ENCODE measurements at places on chromosomes 1 and 21. TPM values are rescaled to one million over a fixed set of nuclear protein-coding genes. Genes with fewer than 3 reads are reported as not detected.

Gene SAMD11
- 28.8 TPM for total RNA-seq

Gene ATP5PB
- 177 TPM for total RNA-seq

Gene FCRL5
- total RNA-seq = not detected

Gene NUP210L
- not detected for total RNA-seq

Gene MPL
- total RNA-seq = 0.13 TPM

Gene ANKRD34A
- 1.3 TPM for total RNA-seq

Gene WNT3A
- not detected for total RNA-seq

Gene C8B
- not detected for total RNA-seq

Gene OR2T33
- not detected for total RNA-seq

- no peaks in the 10 kb centered on the region for H3K36me3 ChIP-seq
- no peak overlapping the region for H3K27ac ChIP-seq
- no peak for DNase-seq
- H3K27me3 ChIP-seq = no peaks in the 10 kb centered on the region
- no peak overlapping the region for H3K4me3 ChIP-seq
Observed at GRCh38 chr1:163227126-163227525, 24.4 kb upstream of the RGS5 start.

GRCh38 chr21:24456358-24456757, 1150.9 kb downstream of the MRPL39 start:
- H3K4me1 ChIP-seq = no peaks in the 10 kb centered on the region
- no peaks in the 10 kb centered on the region for H3K27me3 ChIP-seq
- H3K4me3 ChIP-seq = no peak overlapping the region
- no peak overlapping the region for H3K27ac ChIP-seq
- H3K36me3 ChIP-seq = no peaks in the 10 kb centered on the region

DNA sequence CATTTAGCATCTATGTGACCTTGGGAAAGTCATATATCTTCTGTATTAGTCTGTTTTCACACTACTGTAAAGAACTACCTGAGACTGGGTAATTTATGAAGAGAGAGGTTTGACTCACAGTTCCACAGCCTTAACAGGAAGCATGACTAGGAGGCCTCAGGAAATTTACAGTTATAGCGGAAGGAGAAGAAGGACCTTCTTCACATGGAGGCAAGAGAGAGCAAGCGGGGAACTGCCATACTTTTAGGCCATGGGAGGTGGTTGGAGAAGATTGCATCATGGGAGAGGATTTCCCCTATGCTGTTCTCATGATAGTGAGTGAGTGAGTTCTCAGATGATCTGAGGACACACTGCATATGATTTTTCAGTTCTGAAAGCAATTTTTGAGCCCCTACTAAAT, 87.9 kb downstream of the CLEC20A start:
- no peak overlapping the region for H3K27ac ChIP-seq
- H3K36me3 ChIP-seq = no peaks in the 10 kb centered on the region
- peaks cover 9% of the 10 kb centered on the region for H3K4me1 ChIP-seq
- no peak for DNase-seq
- H3K27me3 ChIP-seq = no peaks in the 10 kb centered on the region
- no peak overlapping the region for H3K4me3 ChIP-seq

GRCh38 chr1:18384059-18384458, 96.7 kb upstream of the KLHDC7A start:
- H3K27me3 ChIP-seq = no peaks in the 10 kb centered on the region
- H3K36me3 ChIP-seq = no peaks in the 10 kb centered on the region
- H3K27ac ChIP-seq = no peak overlapping the region
- H3K4me3 ChIP-seq = no peak overlapping the region

GRCh38 chr1:105632342-105633196, 1423.9 kb upstream of the PRMT6 start:
- no peaks in the 10 kb centered on the region for H3K4me1 ChIP-seq
- no peaks in the 10 kb centered on the region for H3K27me3 ChIP-seq
- no peaks in the 10 kb centered on the region for H3K36me3 ChIP-seq

GRCh38 chr21:25572861-25573310, 34.4 kb downstream of the MRPL39 start:
- no peak overlapping the region for H3K4me3 ChIP-seq
- peaks cover 21% of the 10 kb centered on the region for H3K36me3 ChIP-seq
- H3K4me1 ChIP-seq = peaks cover 10% of the 10 kb centered on the region
- no peak for DNase-seq
- H3K27me3 ChIP-seq = no peaks in the 10 kb centered on the region

GRCh38 chr1:9331558-9332346, 39.1 kb downstream of the SPSB1 start:
- H3K36me3 ChIP-seq = no peaks in the 10 kb centered on the region
- peak overlapping the region; percentile 47 for H3K27ac ChIP-seq
- no peaks in the 10 kb centered on the region for H3K27me3 ChIP-seq
- H3K4me3 ChIP-seq = no peak overlapping the region
- peaks cover 69% of the 10 kb centered on the region for H3K4me1 ChIP-seq
- DNase-seq = no peak

GRCh38 chr21:14557413-14557812, 11.3 kb upstream of the SAMSN1 start:
- H3K27ac ChIP-seq = no peak overlapping the region
- H3K27me3 ChIP-seq = no peaks in the 10 kb centered on the region
- no peaks in the 10 kb centered on the region for H3K36me3 ChIP-seq

- H3K27ac ChIP-seq = no peak within 1 kb of the TSS
- peaks cover 21% of the 10 kb centered on the region for H3K27me3 ChIP-seq
- no peaks in the 10 kb centered on the region for H3K4me1 ChIP-seq
- no peak within 1 kb of the TSS for H3K4me3 ChIP-seq
- H3K36me3 ChIP-seq = no peaks in the 10 kb centered on the region
Observed at GRCh38 chr1:34176830-34177603, at the start of gene C1orf94. Gene C1orf94 (plus strand): TSS chr1:34176907. CDS start chr1:34177790, 883 bp downstream.

DNA sequence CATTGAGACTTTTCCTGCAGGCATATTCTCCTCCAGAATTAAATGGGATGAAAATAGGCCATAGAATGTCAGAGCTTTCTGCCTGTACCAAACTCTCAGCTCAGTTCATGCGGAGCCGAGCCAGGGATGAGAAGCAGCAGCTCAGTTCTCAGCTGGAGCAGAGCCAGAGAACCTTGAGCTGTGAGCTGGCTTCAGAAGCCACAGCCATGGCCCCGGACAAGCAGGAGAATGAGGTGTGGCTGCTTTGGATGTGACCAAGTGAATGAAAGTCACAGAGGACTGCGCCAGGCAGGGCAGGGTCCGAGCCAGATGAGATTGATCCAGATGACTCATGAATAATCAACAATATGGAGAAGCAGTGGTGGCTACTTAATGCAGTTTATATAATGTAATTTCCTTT, 633.8 kb downstream of the NCAM2 start:
- H3K4me3 ChIP-seq = no peak overlapping the region
- no peaks in the 10 kb centered on the region for H3K36me3 ChIP-seq
- no peaks in the 10 kb centered on the region for H3K4me1 ChIP-seq
- H3K27ac ChIP-seq = no peak overlapping the region
- H3K27me3 ChIP-seq = no peaks in the 10 kb centered on the region

DNA sequence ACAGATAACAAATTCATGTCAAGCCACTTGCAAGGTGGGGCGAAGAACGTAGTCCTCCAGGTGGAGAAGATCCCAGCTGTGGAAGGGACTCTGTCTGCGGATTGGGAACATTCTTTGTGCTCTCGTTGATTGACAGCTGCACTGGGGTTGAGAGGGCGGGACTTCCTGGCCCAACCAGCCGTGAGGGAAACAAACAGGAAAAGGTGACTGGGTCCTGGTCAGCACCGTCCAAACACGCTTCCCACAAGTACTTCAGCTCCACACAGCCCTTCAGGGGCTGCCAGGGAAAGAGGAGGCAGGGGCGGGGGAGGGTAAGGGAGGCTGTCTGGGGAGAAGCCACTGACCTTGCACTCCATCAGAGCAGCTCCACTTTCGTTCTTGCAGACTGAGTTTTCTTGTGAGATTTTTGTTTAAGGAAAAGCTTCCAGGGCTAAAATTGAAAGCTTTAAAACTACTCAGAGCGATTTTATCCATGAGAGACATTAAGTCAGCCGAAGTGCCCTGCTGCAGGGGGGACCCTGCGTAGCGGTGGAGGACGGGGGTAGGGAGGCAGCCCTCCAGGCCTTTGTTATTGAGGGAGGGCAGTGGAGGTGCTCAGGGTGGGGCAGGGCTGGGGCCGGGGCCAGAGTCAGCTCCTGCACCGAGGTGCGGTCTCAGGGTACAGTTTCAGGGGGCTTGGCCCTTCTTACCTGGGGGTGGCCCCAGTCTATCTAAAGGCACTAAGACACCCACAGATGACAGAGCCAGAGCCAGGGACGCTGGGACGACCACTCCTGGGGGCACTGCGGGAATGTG, 21.6 kb upstream of the STUM start:
- H3K27me3 ChIP-seq = no peaks in the 10 kb centered on the region
- no peaks in the 10 kb centered on the region for H3K36me3 ChIP-seq
- H3K4me1 ChIP-seq = peaks cover 12% of the 10 kb centered on the region
- H3K27ac ChIP-seq = peak overlapping the region; percentile 35
- peak overlapping the region; percentile 35 for H3K4me3 ChIP-seq

DNA sequence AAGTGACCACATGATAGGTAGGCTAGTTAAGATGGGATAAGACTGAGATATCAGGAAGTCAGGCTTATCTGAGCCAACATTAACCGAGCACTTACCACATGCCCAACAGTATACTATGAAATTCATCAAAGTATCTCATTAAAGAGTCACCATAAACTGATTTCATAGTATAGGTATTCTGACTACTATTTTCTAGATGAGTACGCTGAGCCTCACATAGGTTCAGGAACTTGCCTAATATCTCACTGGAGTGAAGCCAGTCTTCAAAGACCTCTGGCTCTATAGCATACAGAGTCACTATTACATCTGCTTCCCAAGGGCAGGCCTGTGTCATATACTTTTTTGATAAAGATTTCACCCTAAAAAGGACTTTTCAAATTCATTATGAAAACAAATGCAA, 115.6 kb upstream of the NGF start:
- no peak overlapping the region for H3K27ac ChIP-seq
- H3K4me1 ChIP-seq = peaks cover 31% of the 10 kb centered on the region
- H3K36me3 ChIP-seq = no peaks in the 10 kb centered on the region
- no peak for DNase-seq

DNA sequence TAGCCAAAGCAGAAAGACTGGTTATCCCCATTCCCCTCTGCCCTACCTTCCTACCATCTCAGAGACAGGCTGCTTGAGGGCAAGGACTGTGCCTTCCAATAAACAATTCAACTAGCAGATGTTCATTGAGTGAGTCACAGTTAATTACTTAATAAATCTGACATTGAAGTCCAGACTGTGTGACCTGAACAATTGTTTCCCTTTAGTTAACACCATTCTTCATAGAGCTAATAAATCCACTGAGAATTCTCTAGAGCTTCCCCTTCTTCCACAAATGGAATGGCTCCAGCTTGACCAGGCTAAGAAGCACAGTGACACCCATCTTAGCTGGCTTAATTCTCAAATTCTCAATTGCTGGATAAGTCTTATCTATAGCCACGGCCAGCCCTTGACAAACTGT, 61.9 kb upstream of the GJA5 start:
- peaks cover 18% of the 10 kb centered on the region for H3K4me1 ChIP-seq
- H3K27ac ChIP-seq = peak overlapping the region; percentile 68
- no peak overlapping the region for H3K4me3 ChIP-seq

GRCh38 chr1:234838182-234838581, 228.2 kb upstream of the IRF2BP2 start:
- H3K27ac ChIP-seq = no peak overlapping the region
- H3K27me3 ChIP-seq = no peaks in the 10 kb centered on the region
- H3K4me1 ChIP-seq = peaks cover 3% of the 10 kb centered on the region
- H3K36me3 ChIP-seq = no peaks in the 10 kb centered on the region
- no peak for DNase-seq
- H3K4me3 ChIP-seq = no peak overlapping the region

DNA sequence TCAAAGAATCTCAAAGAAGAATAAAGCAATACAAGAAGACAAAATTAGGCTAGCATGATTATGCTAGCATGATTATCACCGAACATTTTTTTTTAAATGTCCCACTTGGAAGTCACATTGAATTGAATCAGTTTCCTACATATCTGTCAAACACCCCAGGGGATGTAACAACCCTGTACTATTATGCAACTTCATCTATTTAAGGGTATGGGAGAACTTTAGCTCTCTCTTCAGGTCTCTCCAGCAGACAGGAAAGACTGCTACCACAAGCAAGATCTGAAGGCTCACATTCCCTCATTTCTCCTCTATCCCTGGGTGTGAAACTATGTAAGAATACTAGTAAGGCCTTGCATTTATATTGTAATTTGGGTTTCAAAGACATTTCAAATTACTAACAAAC, 52.8 kb downstream of the EDEM3 start:
- no peak overlapping the region for H3K4me3 ChIP-seq
- H3K4me1 ChIP-seq = no peaks in the 10 kb centered on the region
- H3K27ac ChIP-seq = no peak overlapping the region
- no peaks in the 10 kb centered on the region for H3K27me3 ChIP-seq
- no peak for DNase-seq

- H3K4me3 ChIP-seq = no peak overlapping the region
- no peaks in the 10 kb centered on the region for H3K27me3 ChIP-seq
- no peaks in the 10 kb centered on the region for H3K4me1 ChIP-seq
Observed at GRCh38 chr1:55877437-55878232, 662.5 kb upstream of the USP24 start.

DNA sequence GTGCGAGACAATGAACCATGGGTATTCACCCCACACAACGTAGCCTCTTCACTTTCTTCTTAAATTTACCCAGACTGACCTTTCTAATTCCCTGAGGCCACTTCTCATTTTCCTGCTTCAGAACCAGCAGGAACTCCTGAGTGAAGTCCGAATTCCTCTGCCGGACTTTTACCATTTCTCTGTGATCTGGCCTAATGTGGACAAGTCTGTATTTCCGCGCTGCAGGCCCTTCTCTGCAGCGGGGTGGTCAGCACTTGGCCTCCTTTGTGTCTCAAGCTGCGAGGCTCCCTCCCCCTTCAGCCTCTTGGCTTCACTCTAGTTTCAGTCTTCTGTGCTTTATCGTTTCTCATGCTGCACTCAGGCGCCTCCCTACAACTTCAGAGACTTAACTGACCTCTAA, 9.4 kb upstream of the CTBS start:
- H3K36me3 ChIP-seq = no peaks in the 10 kb centered on the region
- H3K4me1 ChIP-seq = no peaks in the 10 kb centered on the region
- no peak overlapping the region for H3K4me3 ChIP-seq

DNA sequence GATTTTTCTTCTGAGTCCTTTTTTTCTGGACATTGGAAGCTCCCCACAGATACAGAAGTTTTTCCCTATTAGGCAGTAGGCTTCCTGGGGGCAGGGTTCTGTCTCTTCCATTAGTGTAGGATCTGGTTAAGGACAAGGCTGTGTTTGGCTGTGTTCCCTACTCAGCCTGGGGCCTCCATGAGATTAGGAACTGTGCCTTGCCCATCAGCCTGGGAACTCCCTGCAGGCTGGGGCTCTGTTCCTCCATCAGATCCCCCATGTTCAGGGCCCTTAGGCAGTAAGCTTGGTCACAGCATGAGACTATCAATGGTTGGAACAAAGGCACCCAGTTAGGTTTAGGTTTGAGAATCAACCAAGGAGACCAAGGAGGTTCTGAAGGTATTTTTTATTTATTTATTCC, 22.7 kb downstream of the NAV1 start:
- H3K4me1 ChIP-seq = peaks cover 59% of the 10 kb centered on the region
- DNase-seq = no peak
- no peak overlapping the region for H3K27ac ChIP-seq
- H3K4me3 ChIP-seq = no peak overlapping the region
- no peaks in the 10 kb centered on the region for H3K36me3 ChIP-seq

Measured in esophagus muscularis mucosa (tissue), 4 donors.